Activated CD4-positive, alpha-beta T cell treated with anti-CD3 and anti-CD28 coated beads, Interleukin-2, amount 10 ng/mL, durations not matched to agents 24 days and 14 days (primary cell): ENCODE measurements at places on chromosomes 2 and 18. TPM values are rescaled to one million over a fixed set of nuclear protein-coding genes. Genes with fewer than 3 reads are reported as not detected.

The CCDC74A gene
- 1.5 and 2.3 TPM in 2 replicates for total RNA-seq

The MAIP1 gene
- 27.9 and 29.6 TPM in 2 replicates for total RNA-seq

The RSAD2 gene
- total RNA-seq = 2.0 and 2.4 TPM in 2 replicates

The SLC5A7 gene
- not detected in 2 replicates for total RNA-seq

The DSG1 gene
- total RNA-seq = not detected in 2 replicates

The DSG4 gene
- not detected in 2 replicates for total RNA-seq
